ENCODE measurements at places on chromosomes 16 and 17.

GRCh38 chr16:59849716-59850115 lies 1115.6 kb upstream of the GOT2 start:
- DNase-seq, result no peak
- no peak overlapping the region for H3K4me3 ChIP-seq
- no peaks in the 10 kb centered on the region for H3K4me1 ChIP-seq
- no peak overlapping the region for H3K27ac ChIP-seq
- H3K36me3 ChIP-seq, result no peaks in the 10 kb centered on the region

DNA sequence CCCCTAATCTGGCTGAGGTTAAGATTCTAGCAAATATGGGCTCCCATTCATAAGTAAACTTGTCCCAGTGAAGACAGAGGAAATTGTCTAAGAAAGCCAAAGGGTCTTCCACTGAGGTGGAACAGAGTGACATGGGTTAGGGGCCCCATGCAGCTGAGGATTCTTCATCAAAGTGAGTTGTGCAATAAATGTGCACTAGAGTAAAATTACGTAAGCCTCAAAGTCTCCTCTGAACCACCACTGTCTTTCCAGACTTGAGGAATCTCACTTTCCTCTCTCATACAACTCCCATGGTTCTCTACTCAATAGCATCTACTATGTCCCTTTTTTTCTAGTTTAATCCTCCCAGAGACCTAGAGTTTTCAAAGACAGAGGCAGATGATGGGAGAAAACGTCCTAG lies 132.4 kb downstream of the CA10 start:
- H3K4me1 ChIP-seq, result no peaks in the 10 kb centered on the region
- H3K27me3 ChIP-seq, result peaks cover 6% of the 10 kb centered on the region
- no peaks in the 10 kb centered on the region for H3K36me3 ChIP-seq
- H3K4me3 ChIP-seq, result no peak overlapping the region
- no peak for DNase-seq
- no peak overlapping the region for H3K27ac ChIP-seq

DNA sequence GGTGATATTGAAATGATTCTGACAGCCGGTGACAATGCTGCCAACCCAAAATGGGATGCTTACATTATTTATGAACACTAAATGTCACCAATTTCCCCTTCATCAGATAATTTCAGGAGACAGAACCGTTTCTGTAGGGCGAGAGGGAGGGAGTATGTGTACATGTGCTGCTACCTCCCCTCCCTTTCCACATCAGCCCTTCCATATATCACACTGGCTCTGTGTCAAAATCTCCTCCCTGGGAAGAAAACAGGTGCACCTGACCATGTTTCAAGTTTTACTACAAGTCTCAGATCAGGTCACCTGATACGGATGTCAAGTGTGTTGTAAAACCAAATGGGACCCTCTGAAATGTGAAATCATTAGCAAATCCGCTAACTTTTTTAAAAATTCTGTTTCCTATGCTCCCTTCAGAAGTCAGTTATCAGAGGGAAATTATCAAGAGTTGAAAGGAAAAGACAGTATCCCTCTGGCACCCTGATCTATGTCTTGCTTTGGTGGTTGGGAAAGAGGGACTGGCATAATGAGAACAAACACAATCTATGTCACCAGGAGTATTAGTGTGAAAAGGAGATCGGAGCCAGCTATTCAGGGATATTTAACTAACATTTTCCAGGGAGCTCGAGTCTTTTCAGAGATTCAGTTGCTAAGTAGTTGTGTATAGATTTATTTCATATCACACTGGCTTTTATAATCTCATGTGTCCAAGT lies 1002.3 kb upstream of the CDH8 start:
- no peak overlapping the region for H3K27ac ChIP-seq
- no peaks in the 10 kb centered on the region for H3K36me3 ChIP-seq
- no peak overlapping the region for H3K4me3 ChIP-seq
- no peak for DNase-seq
- no peaks in the 10 kb centered on the region for H3K4me1 ChIP-seq

GRCh38 chr16:12262454-12263180 lies 286.1 kb downstream of the SNX29 start:
- no peaks in the 10 kb centered on the region for H3K4me1 ChIP-seq
- H3K27ac ChIP-seq, result no peak overlapping the region
- H3K4me3 ChIP-seq, result no peak overlapping the region
- no peaks in the 10 kb centered on the region for H3K27me3 ChIP-seq
- no peaks in the 10 kb centered on the region for H3K36me3 ChIP-seq

DNA sequence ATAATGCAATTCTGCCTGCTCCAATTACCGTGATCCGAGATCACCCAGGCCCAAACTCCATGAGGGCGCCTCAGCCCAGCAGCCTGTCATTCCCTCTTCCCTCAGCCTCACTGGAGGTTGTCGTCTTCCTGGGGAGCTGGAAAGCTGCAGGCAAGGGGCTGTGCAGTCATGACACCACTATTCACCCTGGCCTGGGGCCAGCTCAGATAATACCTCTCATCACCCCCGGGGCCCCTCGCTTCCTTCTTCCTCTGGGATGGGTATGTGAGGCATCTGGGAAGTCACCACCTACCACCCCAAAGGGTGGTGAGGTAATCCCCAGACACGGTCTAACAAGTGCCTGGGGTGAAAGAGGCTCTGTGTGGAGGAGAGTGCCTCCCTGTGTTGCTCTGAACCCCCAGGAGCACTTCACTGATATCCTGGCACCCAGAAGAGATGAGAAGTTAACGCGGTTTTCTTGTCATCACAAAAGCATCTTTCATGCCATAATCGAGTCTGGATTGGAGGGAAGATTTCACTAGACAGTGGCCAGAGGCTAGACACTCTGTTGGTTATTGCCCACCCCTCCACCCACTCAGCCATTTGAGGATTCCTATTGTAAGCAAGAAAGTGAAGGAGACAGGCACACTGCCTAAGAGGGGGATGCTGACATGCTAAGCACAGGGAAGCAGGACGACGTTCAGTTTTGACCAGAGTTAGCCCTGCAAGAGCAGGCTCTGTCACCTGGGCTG lies 18.4 kb downstream of the CFAP20 start:
- H3K4me1 ChIP-seq, result no peaks in the 10 kb centered on the region
- peaks cover 25% of the 10 kb centered on the region for H3K36me3 ChIP-seq
- H3K27ac ChIP-seq, result no peak overlapping the region
- H3K27me3 ChIP-seq, result no peaks in the 10 kb centered on the region
- no peak overlapping the region for H3K4me3 ChIP-seq

GRCh38 chr17:2709183-2709661 lies 2.3 kb downstream of the CLUH start:
- H3K27me3 ChIP-seq, result no peaks in the 10 kb centered on the region
- no peak for DNase-seq
- peak overlapping the region; percentile 75 for H3K27ac ChIP-seq
